ENCODE measurements at places on chromosomes 16 and 17. TPM values are rescaled to one million over a fixed set of nuclear protein-coding genes. Genes with fewer than 3 reads are reported as not detected.

OR2C1 gene
- not detected for total RNA-seq

RNF112 gene
- 2.3 TPM for total RNA-seq

CNTD1 gene
- total RNA-seq = 0.59 TPM

HS3ST2 gene
- 7.3 TPM for total RNA-seq

TBC1D26 gene
- 0.44 TPM for total RNA-seq

NLGN2 gene
- 8.3 TPM for total RNA-seq

CHST5 gene
- total RNA-seq = 0.33 TPM

EVI2A gene
- total RNA-seq = 4.3 TPM

NLRC3 gene
- total RNA-seq = 1.3 TPM

GFER gene
- 15.7 TPM for total RNA-seq

CACNG3 gene
- not detected for total RNA-seq

DNA sequence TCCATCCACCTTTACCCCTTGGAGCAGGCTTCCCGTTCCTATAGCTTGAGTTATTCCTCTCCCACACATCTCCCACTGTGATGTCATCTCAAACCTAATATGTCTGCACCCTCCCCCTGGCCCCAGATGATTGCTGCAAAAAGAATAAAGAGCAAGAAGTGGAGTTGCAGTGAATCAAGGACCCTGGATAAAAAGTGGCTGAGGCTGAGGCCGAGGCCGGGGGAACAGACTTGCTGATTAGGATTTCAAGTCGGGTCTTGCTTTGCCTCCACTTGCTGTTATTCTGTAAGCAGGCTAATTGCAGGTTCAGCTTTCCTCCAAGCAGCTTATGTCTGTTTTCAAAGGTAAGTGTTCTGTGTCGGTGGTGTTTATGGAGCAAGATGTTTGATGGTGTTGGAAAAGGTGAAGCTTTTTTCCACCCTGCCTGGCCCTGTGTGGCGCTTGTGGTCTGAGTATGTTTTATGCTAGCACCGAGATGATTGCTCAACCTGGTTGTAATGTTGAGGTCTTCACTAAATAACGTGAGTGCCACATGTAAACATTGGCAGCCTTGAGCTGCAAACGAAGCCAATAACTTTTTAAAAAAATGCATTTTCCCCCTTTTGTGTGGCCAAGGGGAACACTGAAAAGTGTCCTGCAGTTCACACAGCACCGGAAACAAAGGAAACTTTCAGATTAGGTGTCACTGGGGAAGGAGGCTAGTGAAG is 15.4 kb downstream of the HS3ST3B1 start:
- no peak for DNase-seq

GRCh38 chr17:81095383-81095762 is 60.4 kb downstream of the BAIAP2 start:
- no peak for DNase-seq

GRCh38 chr16:14629919-14630619 is at the start of gene PARN:
PARN (minus strand) TSS chr16:14630260; CDS start chr16:14630125, 135 bp downstream.
- DNase-seq = peak; percentile 96

- DNase-seq = peak; percentile 78
Observed at GRCh38 chr17:48127371-48128051, 19.9 kb downstream of the SNX11 start.

DNA sequence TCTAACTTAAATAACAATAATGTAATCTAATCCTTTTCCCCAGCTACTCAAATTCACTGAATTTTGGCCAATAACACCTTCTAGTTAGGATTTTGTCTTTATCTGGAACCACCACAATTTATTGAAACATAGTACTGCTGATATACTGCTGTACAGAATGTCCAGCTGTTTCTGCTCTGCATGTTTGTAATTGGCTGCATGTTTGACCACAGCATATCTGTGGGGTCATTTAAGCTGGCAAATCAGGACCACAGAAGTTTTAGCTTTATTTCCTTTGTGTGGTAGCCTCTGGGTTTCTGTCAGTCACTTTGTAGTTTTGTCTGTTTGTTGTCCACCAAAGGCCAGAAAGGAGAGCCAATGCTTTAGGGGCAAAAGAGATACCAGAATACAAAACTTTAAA is 22.2 kb upstream of the RAB11FIP4 start:
- DNase-seq = no peak

- DNase-seq = no peak
Observed at GRCh38 chr17:20930081-20930760, 112.6 kb downstream of the USP22 start.

DNA sequence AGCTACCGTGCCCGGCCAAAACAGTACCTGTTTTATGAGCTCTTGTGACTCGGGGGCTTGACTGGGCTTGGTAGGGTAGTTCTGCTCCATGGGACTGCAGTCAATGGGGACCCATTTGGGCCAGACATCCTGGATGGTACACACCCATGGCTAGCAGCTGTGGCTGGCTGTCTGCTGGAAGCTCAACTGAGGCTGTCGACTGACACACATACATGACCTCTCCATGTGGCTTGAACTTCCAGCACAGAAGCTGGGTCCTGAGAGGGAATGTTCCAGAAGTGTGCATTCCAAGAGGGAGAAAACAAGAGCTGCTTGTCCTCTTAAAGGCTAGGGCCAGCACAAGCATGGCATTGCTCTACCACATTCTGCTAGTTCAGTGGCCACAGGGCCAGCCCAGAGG is 14.9 kb upstream of the NKD1 start:
- DNase-seq = no peak

DNA sequence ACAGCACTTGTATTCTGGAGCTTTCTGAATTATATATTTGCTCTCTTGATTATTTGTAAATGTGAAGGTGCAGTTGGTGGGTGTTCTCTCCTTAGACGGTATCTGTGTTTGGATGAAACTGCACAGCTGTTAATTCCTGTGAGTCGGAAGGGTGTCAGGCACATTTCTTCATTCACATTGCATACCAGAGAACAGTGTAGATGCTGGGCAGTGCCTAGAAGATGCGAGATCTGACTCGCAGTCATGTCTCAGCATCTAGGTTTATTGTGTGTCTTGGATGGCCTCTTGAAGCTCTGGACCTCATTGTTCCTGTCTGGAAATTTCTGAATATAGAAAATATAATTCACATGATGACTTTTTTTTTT is 61.2 kb downstream of the CLEC16A start:
- no peak for DNase-seq

- DNase-seq = no peak
Observed at GRCh38 chr16:61892531-61892930, 143.7 kb downstream of the CDH8 start.

DNA sequence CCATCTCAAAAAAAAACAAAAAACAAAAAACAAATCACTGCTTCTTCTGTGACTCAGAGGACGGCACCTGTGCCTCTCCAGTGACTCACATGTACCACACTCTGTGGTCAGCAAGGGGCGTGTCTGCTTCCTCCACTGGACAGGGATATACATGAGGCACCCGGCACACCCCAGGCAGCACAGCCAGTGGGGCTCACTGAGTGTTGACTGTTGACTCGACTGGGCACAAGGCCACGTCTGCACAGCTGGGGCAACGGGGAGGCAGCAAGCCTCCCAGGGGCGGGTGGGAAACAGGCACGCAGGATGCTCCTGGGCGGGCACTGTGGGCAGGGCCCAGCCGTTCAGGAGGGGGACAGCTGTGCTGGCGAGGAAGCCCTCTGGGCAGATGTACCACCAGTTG is 64.1 kb downstream of the TIMM22 start:
- no peak for DNase-seq

GRCh38 chr16:78310990-78311561 is 211.6 kb downstream of the WWOX start:
- DNase-seq = no peak

- no peak for DNase-seq
Observed at GRCh38 chr17:36864827-36865430, 72.3 kb upstream of the LHX1 start.

DNA sequence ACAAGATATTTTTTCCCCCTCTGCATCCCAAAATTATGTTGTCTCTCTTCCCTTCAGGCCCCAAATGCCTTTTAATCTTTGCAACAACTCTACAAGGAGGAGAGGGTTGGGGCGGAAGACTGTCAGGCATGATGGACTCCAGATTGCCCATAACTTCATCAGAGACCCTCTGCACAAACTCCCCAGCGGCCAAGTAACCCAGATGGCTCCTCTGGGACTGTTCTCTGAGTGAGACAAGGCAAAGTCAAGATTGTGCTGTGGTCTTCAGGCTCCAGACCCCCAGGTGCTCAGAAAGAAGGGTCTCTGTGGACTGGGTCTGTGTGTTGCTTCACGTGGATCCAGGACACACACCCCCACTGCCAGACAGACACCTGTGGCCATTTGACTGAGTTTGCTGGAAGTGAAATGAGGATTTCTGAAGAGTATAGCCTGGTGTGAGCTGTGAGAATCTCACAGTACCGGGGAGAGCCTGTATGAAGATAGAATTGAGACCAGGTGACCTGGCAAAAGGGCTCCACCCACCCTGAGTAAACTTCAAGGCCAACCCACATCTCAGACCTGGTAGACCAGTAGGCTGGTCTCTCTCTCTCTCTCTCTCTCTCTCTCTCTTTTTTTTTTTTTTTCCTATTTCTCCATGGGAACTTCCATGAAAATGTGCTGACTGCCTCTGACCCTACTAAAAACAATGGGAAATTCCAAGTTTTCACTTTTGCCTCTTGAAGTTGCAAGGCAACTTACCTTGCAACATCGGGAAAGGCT is 354.1 kb downstream of the SOX9 start:
- no peak for DNase-seq

DNA sequence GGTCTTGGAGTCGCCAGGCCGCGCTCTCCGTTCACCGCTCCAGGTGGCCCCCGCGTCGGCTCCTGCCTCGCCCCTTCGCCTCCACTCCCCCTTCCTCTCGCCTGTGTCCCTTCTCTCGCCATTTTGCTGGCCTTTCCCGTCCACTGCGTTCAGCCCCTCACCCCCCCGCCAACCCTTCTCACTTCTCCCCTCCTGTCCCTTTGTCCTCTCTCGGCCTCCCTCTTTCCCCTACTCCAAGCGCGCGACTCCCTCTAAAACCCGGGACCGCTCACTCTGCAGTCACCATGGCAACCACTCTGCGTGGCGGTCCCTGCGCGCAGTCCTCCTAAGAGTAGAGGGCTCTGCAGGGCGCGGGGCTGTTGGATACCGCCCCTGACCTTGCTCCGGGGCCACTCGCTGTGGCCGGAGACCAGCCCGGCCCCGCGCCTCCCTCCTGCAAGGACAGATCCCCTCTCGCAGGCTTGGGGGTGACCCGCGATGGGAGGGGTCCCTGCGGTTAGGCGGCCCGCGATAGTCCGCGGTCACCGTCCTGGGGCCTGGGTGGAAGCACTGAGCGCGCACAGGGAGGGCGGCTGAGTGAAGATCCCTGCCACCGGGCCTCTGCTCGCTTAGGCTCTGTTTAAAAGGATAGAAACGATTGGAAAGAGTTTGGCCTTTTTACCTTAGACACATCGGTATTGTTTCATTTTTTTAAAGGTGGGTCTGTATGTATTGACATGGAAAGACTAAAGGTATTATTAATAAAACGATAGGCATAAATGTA is 454 bp downstream of the CCDC40 start:
- DNase-seq = no peak

GRCh38 chr17:75011401-75012095 is 922 bp upstream of the MRPL58 start:
- peak; percentile 76 for DNase-seq

GRCh38 chr16:86597126-86597879 is 19.0 kb downstream of the FOXL1 start:
- no peak for DNase-seq

- DNase-seq = peak; percentile 32
Observed at GRCh38 chr16:19884611-19885450, at the start of gene GPRC5B. GPRC5B (minus strand) TSS chr16:19884848; CDS start chr16:19872845, 12,003 bp downstream.

DNA sequence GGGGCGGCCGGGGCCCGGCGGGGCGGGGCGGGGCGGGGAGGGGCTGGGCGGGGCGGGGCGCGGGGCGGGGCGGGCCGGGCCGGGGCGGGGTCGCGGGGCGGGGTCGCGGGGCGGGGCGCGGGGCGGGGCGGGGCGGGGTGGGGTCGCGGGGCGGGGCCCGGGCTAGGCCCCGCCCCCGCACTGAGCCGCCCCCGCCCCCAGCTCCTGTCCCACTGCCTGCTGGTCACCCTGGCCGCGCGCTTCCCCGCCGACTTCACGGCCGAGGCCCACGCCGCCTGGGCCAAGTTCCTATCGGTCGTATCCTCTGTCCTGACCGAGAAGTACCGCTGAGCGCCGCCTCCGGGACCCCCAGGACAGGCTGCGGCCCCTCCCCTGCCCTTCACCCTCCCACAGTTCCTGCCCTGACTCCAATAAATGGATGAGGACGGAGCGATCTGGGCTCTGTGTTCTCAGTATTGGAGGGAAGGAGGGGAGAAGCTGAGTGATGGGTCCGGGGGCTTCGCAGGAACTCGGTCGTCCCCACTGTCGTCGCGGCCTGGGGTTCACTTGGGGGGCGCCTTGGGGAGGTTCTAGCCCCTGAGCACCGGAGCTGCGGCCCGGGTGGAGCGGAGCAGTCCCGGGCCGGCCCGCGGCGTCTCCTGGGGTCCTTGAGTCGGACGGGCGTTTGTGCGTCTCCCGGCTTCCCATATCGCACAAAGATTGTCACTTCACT is 795 bp upstream of the HBM start:
- DNase-seq = no peak

GRCh38 chr17:67441052-67441895 is 64.2 kb downstream of the PITPNC1 start:
- DNase-seq = no peak

DNA sequence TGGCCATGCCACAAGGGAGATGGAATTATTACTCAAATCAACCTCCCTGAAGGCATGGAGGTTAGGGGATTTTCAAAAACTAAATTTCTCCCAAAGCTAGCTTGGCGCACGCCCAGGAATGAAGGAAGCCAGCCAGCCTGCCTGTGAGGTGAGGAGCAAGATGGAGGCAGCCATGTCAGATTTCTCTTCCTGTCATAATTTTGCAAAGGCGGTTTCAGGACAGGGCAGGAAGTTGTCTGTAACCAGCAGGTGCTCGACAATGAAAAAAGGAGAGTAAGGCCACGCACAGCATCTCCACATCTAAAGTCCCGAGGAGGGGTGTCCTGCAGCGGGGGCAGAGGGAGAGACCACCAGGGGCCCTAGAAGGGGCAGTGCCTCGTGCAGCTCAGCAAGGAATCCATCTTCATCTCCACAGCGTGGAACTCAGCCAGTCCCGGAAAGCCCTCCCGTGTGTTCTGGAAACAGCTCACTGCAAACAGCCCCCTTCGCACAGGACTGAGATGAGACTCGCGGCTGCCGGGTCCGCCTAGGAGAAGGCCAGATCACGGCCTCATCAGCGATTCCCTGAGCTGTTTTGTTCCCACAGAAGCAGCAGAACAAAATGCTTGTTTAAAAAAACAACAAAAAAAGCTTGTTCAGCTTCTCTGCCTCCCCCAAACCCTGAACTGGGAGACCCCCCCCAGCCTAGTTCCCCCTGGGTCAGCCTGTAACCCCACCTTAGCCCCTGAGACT is 47.8 kb downstream of the SLC7A5 start:
- no peak for DNase-seq

DNA sequence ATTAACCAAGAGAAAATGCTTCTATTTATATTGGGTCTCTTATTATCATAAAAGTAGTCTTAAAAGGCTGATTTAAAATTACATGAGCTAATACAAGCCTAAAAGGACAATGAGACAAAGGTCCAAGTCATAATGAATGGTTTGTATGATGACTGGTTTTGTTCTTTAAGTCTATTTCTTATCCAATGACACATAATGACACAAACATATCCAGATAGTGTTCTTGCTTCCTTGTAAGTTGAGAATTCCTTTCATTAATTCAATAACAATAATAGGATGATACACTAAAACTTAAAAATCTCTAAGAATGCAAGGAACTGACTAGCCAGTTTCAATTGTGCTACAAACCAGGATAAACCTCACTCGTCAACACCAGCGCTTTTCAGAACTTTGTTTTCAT is 244.1 kb downstream of the CEP112 start:
- no peak for DNase-seq

GRCh38 chr17:61942085-61942484 is 14.3 kb upstream of the INTS2 start:
- no peak for DNase-seq
